ENCODE measurements at places on chromosomes 4 and X.

DNA sequence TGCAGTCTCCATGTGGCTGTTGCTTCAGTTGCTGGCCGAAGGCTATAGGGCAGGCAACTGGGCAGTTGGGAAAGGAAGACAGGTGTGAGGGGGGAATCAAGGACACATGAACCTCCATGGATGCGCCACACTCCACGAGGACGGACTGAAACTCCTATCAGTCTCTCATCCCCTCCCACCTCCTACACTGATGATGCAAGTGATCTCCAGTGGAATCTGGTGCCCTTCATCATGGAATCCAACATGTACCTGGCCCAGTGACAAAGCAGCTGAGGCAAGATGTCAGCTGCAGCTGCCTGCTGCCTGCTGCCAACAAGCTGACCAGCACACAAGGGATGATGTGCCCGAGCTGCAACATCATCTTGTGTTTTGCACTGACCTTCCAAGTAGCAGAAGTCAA lies 26.0 kb upstream of the MGST2 start:
- DNase-seq, result no peak

DNA sequence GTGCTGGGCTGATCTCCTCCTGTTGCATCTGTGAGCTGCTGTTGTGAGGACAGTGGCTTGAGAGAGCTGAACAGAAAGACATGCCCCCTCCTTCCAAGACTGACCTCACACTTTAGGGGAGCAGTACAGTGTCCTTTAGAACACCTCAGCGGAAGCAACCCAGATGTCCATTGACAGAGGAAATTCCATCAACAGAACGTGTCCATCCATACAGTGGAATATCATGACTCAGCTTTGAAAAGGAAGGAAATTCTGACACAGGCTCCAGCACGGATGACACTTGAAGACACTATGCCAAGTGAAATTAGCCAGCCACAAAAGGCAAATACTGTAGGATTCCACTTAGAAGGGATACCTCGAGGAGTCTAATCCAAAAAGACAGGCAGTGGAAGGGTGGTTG lies 103.5 kb downstream of the GPR143 start:
- DNase-seq, result no peak

- no peak for DNase-seq
These were observed 237.5 kb upstream of the ANXA10 start for GRCh38 chr4:167854881-167855280.

DNA sequence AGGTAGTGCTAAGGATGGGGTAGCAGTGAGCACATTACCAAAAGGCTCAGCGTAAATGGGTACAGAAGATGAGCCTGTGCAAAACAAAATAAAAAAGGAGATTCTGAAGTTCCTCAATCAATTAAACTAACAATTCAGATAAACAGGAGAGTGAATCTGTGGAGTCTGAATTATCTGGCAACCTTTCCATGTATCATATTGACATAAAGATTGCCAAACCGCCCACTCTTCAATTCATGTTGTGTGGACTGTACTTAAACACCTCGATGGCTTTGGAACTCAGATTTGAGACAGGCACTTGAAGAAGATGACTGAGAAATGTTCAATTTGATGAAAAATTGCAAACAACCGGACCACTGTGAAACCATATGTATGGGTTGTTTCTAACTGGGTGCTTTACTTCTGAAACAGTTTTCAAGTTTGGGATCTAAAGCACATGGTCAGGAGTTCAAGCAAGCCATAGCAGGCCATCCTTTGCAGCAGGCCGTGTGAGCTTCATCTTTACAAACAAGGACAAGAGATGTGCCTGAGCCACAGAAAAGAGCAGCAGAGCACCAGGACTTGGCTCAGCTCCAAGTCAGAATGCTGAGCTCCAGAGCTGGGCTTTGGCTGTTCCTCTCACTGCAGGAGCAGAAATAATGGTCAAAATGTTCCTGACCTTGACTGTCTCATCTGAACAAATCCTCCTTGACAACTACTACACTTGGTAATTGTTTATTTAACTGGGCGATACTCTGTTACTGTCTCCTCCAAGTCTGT lies 108.1 kb downstream of the MGST2 start:
- no peak for DNase-seq

Data from DND-41 (cell line).